ENCODE measurements at places on chromosomes 2 and 18.

DNA sequence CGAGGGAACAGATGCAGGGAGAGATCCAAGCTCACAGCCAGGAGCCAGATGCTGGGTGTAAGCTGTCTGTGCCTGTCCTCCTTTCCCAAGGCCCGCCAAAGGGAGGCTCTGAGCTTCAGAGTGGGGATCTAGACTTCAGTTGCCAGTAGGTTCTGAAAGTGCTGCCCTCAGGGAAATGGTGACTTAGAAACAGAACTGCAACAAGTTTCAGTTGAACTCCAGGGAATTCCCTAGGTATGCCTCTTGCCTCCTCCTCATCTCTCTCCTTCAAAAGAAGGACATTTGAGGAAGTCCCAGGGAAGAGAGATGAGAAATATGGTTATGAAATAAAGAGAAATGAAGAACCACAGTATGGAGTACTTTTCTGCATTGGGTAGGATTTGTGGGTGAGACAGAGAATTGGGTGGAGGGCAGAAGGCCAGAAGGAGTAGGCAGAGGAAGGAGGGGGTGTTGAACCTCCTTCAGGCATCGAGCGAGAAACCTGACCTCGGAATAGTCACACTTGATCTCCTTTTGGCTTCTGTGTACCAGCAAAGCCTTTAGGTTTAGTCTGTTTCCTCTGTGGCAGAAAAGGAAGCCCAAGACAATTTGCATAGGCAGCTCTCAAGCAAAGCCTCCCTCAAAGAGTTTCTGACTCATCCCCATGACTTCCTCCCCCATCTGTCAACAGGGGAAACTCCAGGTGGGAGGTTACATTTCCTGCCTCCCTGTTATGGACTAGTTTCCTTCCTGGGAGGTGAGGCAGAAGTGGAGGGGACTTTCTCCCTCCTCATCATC, 45.7 kb downstream of the QPCT start:
- peak; percentile 44 for DNase-seq

GRCh38 chr2:186726938-186727337, 33.1 kb downstream of the FAM171B start:
- DNase-seq, result no peak

DNA sequence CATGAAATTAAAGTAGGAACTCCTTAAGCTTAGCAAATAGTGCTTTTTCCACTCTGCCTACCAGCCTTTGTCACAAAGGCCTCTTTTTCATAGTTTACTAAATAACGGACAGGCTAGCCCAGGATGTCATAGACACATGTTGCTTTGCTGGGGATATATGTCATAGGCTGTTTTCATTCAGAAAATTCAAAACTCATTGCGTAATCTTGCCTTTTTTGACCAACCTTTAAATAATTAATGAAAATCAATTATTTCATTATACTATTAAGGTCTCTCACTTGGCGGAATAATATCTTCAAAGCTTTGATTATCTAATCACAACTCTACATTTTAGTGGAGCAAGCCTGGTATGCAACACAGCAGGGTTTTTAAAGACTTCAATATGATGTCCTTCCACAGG, 1245.7 kb upstream of the LRRTM1 start:
- no peak for DNase-seq

GRCh38 chr2:49837561-49838293, 683.4 kb upstream of the FSHR start:
- no peak for DNase-seq

- no peak for DNase-seq
Observed at GRCh38 chr18:7668392-7668791, 101.3 kb downstream of the PTPRM start.

DNA sequence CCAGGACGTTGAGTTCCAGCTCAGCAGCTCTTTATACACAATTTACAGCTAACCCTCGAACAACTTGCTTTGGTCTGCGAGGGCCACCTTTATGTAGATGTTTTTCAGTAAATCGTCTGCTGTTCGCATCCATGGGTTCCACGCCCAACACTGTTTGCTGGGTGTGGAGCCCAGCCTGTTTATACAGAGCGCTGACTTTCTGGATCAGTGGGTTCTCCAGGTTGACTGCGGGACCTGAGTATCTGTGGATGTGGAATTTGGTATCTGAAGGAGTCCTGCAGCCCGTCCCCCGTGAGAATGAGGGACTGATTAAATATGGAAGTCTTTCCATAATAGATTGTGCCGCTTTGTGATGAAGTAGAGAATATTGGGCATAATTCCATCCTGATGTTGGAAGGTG, 2.9 kb downstream of the CTDP1 start:
- no peak for DNase-seq

- DNase-seq, result no peak
Observed at GRCh38 chr2:210913461-210913860, 357.1 kb downstream of the CPS1 start.

DNA sequence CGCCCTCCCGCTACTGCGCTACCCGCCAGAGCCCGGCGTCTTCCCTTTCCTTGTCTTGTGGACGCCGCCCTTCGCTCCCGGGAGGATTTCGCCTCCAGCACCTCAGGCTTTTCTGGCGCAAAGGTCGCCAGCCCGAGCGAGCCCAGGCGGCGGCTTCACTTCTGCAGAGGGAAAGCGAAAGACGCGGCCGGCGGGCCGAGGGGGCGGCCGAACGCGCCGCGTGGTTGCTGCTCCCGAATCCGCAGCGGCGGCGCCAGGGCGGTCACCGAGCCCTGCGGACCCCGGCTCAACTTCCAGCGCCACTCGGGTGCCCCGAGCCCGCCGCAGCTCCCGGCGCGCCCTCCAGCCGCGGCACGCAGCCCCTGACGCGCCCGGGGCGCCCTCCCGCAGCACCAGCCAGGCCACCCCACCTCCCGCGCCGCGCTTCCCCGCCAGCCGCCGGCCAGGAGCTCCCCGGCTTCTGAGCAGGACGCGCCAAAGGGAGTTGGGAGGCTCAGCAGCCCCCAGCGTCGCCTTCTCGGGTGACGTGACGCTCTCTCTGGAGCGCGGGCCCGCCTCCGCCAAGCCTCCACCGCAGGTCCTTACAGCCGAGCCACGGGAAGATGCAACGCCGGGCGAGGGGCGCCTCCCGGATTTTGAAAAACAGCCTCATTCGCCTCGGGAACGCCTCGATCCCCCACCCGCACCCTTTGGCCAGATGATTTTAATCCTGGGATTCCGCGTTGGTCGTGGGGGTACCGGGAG, 84.9 kb upstream of the EPB41L3 start:
- DNase-seq, result no peak

- no peak for DNase-seq
Observed at GRCh38 chr2:150358468-150358807, 129.0 kb downstream of the RND3 start.

- DNase-seq, result peak; percentile 33
Observed at GRCh38 chr18:59005262-59005661, 134.4 kb upstream of the SEC11C start.

- DNase-seq, result no peak
Observed at GRCh38 chr2:58842501-58843155, 601.5 kb upstream of the FANCL start.

- DNase-seq, result no peak
Observed at GRCh38 chr2:173059971-173060461, 15.6 kb upstream of the MAP3K20 start.

GRCh38 chr2:102041351-102041750, 49.6 kb downstream of the IL1R2 start:
- DNase-seq, result no peak

DNA sequence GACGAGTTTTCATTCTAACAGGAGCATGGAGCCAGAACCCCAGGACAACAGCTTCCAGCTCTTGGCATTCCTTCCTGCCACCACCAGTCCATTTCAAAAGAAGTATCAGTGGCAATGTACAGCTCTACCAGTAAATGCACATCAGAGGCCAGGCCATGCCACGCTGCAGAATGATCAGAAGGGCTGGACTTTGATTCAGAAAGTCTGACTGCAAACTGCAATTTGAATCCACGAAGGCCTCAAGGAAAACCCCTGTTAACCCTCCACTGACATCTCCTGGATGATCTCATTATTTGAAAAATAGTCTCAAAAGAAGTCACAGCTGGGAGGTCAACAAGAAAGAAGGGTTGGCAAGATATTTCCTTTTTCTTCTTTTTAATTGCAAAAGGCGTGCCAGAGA, 119.2 kb downstream of the MYO5B start:
- no peak for DNase-seq

GRCh38 chr2:156447761-156448160, 11.6 kb downstream of the GPD2 start:
- DNase-seq, result no peak

DNA sequence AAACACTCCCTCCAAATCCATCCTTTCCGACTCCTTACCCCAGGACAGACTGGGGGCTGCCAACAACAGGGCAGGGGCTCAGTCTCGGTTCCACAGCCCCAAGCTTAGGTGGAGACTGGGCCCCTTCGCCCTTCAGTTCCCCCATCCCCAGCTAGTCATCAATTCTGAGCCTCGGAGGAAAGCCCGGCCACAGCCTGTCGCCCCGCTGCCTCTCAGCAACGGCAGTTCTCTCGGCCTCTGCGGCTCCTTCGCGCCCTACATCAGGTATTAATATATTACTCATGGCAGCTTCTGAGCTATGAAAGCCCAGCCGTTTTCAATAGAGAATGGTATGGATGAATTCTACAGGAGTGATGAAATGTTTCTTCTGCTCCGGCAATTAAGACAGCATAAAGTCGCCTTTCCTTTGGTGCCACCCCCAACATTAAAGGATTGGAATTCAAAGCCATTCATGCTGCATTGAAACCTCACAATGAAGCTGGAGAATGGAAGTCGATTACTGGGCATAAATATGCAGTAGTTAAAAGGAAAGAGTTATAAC, 2.8 kb downstream of the HDAC4 start:
- DNase-seq, result no peak

DNA sequence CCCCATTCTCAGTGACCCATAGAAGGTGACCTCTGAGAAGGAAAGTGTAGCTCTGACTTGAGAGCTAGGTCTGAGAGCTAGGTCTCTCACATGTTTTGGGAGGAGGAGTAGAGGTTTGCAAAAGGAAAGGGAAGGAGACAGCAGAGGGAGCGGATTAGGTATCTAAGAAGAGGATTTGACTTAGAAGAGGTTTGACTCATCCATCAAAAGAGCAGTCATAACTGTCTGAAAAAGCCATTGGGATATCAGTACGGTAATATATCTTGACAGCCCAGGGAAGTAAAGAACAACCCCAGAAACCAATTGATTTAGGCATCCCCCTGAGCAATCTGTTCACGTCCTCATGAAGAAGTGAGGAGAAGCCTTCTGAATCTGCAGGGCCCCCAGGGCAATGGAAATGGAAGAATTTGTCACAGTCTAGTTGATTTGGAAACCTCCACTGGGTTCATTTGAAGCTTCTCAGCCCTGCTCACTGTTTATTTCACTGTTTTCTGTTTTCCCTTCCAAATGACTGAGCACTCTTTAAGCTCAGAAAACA, 19.3 kb downstream of the OXER1 start:
- no peak for DNase-seq

DNA sequence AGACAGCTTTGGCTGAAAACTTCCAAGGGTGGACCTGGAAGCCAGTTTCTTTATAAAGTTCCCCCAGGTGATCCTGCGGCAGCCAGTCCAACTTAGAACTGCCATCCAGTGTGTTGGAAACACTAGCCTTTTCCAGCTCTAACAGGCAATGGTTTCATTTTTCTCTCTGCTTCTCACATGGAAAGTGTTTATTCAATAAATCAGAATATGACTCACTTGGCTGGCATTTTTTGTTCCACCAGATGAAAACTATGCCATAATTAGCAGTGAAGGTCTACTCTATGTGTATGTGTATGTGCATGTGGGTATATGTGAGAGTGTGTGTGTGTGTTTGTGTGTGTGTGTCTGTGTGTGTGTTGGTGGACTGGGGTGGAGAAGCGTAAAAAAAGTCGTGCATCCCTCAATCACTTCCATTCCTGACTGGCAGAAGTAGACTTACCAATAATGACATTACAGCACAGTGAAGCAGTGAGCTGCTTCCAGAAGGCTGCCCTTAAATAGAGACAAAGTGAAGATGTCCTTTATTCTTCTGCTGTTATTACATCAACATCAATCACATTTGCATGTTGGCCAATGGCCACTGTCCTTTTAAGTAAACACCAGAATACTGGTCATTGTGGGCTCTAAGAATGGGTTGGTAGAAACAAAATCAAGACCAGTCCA, 90.9 kb upstream of the SETBP1 start:
- DNase-seq, result no peak

GRCh38 chr2:56210291-56210690, 26.5 kb downstream of the CCDC85A start:
- DNase-seq, result no peak

DNA sequence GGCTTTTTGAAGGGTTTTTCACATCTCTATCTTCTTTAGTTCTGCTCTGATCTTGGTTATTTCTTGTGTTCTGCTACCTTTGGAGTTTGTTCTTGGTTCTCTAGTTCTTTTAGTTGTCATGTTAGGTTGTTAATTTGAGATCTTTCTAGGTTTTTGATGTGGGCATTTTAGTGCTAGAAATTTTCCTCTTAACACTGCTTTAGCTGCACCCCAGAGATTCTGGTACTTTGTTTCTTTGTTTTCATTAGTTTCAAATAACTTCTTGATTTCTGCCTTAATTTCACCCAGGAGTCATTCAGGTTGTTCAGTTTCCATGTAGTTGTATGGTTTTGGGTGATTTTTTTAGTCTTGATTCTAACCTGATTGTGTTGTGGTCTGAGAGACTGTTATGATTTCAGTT, 34.7 kb downstream of the AGPS start:
- no peak for DNase-seq

DNA sequence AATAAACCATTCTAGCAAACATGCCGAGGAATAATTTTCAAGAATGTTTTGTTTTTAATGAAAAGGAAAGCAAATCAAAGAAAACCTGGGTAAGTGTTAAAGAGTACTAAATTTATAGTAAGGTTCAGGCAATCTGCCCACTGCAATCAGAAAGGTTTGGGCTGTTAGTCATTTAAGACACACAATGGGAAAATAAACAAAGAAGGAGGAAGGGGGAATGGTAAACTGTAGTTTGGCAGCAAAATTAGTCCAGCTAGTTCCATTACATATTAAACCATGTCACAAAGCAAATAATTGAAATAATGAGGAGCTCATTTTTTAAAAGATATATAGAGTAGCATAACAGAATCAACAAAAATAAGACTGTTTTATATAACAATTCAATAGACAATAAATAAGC, 87.5 kb upstream of the COPS8 start:
- DNase-seq, result no peak

DNA sequence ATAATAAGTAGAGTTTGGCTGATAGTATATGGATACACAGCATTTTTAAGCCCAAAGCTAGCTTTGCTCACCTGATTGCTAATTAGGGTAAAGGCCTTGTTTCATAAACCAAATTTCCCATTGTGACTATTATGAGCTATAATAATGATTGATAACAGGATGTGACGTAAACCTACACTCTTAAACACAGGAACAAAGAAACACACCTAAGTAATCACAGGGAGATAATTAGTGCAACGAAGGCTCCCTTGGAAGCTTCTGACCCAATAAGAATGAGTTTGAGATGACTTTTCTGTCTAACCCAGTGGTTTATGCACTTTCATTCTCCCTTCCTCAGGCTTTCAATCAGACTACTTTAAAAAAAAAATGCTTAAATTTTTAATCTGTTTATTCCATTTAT, 683.2 kb downstream of the SATB2 start:
- no peak for DNase-seq

DNA sequence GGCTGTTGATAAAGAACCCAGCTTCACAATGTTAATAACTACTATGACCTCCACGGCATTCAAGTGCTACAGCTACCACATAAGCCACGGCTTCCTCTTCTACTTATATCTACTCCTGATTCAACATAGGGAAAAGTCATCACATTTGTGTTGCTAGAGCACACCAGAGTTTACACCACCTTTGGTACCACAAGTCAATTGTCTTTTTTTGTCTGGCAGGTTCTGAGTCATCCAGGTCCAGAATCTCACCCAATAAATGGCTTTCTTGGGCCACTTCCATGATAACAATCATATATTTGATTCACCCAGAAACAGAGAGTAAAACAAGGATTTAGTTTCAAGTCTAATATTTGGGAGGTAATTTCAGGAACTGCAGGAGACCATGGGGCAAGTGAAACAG, 480.2 kb downstream of the TMX3 start:
- DNase-seq, result no peak
